ENCODE measurements at places on chromosomes 3 and 15. TPM values are rescaled to one million over a fixed set of nuclear protein-coding genes. Genes with fewer than 3 reads are reported as not detected.

PLSCR5 gene
- total RNA-seq = under 0.01 TPM

SQOR gene
- total RNA-seq = 2.9 TPM

SAMD7 gene
- not detected for total RNA-seq

ZBBX gene
- total RNA-seq = 4.9 TPM

SLC12A8 gene
- total RNA-seq = 2.4 TPM

CEP97 gene
- total RNA-seq = 72.2 TPM

TMED3 gene
- total RNA-seq = 28.5 TPM

GPR176 gene
- 31.4 TPM for total RNA-seq

- DNase-seq = no peak
Measured at GRCh38 chr3:12472000-12472610, 12.2 kb upstream of the TSEN2 start.

DNA sequence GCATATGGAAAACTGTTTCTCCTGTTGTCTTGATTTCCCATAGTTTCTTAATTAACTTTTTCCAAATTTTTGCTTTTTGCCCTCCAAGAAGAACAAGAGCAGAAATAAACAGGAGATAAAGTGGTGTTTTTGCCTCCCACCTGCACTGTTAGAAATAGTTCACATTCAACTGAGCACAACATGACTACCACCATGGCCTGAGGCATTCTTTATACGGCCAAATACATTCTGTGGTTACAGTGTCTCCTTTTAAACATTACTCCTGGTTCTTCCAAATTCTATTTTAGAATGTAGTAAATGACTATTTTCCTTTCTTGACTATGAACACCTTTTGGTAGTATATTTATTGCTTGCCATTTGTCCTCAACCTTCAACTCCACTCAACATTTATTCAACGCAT is 98.5 kb downstream of the LARS2 start:
- no peak for DNase-seq

DNA sequence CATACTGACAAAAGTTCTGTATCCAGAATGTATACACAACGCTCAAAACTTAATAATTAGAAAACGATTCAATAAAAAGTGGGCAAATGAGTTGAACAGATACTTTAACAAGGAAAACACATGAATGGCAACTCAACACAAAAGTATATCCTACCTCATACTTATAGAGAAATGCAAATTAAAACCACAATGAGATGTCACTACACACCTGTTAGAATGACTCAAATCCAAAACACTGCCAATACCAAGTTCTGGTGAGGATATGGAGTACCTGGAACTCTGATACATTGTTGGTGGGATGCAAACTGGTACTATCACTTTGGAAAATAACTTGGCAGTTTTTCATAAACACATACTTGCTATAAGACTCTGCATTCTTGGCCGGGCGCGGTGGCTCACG is 42.1 kb downstream of the PRTG start:
- DNase-seq = no peak

DNA sequence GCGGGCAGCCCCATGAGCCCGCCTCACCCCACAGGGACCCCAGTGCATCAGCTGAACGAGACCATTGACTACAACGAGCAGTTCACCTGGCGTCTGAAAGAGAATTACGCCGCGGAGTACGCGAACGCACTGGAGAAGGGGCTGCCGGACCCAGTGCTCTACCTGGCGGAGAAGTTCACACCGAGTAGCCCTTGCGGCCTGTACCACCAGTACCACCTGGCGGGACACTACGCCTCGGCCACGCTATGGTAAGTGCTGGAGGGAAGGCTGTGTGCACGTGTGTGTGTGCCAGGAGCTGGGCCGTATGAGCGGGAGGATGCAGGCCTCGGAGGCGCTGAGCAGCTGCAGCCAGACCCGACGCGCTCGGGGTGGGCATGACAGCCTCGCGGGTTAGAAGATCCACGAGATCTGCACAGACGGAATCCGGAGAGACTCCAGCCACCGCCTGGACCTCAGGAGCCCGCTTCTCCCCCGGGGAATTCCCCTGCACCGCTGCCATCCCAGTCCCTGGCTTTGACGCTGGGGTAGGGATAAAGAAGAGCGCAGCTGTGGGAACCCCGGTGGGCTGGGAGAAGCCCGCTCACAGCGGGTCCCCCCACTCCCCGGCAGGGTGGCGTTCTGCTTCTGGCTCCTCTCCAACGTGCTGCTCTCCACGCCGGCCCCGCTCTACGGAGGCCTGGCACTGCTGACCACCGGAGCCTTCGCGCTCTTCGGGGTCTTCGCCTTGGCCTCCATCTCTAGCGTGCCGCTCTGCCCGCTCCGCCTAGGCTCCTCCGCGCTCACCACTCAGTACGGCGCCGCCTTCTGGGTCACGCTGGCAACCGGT is 2.6 kb downstream of the DUOXA2 start:
- no peak for DNase-seq

DNA sequence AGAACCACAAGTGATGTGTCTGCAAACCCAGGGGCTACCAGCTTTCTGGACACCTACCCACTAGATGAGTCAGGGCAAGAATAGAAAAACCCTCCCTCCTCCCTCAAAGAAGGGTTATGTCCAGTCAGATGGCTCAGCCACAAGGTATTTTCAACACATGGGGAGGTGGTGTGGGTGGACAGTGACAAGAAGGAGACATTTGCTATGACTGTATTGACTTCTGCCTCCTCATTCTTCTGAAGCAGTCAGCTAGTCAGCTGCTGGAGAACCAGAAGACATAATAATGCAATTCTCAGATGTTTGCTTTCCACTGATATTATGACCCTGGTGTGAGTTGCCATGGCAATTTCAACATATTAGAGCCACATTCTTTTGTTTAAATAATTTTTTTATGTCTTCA is 66.7 kb upstream of the GOLGA8B start:
- no peak for DNase-seq

DNA sequence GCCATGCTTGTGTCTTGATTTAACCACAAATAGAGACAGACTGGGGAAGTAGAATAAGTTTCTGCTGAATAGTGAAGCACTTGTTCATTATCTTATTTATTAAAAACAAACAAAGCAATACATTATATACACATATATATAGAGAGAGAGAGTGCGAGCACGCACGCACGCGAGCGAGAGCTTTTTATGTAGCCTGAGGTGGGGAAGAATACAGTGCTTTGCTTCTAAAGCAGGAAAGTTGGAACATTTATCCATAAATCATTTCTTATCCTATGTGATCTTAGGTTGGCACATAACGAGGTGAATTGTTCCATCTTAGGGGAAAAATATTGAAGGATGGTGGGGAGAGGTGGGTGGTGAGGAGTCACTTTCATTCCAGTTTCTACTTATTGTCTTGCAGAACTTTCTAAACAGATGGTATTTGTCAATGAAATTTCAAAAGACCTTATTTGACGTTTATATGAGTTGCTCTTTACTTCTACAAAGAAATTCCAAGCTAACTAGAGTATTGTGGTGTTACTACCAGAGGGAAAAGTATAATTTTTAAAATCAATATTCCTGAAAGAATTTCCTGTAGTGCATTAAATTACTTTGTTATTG is 110.0 kb downstream of the ATG7 start:
- DNase-seq = no peak

DNA sequence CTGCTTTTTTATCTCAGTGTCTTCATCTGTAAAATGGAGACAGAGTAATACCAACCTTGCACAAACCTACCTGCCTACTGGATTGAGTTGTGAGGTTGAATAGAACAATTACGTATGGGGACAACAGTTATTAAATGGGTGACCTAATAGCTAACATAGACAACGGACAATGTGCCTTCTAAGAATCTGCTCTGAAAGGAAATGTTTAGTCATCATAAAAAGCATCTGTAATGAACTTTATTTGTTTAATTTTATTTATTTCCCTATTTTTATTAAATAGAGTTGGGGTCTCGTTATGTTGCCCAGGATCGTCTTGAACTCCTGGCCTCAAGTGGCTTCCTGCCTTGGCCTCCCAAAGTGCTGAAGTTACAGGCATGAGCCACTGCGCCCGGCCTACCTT is 59.2 kb upstream of the C15orf61 start:
- DNase-seq = no peak

DNA sequence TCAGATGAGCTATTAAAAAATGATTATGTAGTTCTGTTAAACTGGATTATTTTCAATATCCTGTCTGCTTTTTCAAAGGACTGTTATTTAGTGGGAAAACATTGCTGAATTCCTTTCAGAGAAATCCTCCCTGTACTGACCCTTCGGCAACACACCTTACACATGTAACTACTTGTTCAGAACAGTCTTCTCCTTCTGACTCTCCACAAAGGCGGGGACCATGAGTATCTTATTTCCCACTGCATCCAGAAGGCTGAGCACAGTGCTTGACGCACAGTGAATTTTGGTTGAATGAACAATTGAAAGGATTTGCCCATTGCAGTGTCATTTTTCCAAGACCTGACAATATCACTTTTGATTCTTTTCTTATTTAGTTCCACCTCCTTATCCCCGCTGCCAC is 23.1 kb upstream of the CFAP161 start:
- no peak for DNase-seq

GRCh38 chr3:30273304-30274072 is 332.9 kb upstream of the TGFBR2 start:
- DNase-seq = no peak

DNA sequence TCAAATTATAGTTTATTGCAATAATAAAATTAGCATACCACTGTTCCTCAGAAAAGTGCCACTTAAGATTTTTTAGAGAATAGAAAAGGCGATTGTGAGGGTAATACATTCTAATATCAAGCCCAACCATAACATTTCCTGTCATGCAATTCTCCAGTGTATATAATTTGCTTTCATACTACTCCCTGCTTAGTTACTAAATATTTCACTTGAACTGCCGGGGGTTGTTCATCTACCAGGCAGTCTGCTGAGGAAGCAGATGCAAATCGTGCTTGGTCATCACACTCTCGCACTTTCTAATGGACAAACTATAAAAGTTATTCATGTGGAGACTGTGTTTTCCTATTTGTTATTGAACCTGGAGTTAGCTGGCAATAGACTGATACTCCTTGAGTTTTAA is 645.6 kb upstream of the CBLB start:
- DNase-seq = no peak

- no peak for DNase-seq
Measured at GRCh38 chr3:19473971-19474580, 325.8 kb downstream of the KCNH8 start.

GRCh38 chr3:190401963-190402362 is 14.0 kb downstream of the CLDN16 start:
- no peak for DNase-seq

GRCh38 chr3:169218314-169218983 is 445.1 kb downstream of the MECOM start:
- no peak for DNase-seq

DNA sequence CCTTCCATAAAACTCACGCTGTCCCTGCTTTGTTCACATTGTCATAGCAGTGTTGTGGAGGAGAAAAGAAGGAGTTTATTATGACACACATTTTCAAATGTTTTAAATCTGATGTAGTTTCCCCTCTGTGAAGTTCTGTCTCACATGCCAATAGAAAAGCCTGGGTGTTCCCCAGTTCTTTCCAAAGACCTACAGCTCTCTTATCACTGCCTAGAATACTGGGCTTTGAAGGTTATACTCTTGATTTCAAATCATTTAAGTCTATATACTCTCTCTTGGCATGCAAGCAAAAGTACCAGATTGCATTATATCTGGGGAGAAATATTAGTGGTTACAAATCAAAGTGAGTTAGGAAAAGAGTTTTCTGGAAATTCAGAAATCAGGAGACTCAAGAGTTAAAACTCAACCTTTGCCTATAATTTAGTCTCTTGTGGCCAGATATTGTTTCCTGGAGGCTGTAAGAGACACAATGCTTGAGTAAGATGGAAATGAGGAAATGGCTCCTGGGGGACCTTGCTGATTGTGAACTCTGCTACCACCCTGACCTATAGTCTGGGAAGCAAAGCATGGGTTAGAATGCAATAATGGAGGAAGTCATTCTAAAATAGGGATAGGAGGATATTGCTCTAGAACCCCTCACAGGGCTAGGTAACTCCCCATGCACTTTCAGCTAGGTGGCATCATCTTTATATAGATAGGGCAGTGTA is 182.8 kb downstream of the KCNAB1 start:
- DNase-seq = no peak

DNA sequence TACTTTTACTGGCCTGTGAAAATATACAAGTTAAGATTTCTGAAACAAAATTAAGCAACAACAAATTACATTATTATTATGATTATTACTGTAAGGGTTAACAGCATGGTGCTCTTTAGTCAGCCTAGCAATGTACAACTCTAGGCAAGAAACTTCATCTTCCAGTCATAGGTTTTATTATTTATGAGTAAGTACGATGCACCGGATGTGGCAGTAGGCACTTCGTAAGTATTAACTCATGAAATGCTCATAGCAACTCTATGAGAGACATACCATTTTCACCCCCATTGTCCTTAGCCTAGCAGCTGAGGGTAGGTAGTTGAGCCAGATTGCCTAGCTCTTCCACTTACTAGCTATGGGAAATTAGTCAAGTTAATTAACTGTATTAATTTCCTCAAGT is 68.0 kb upstream of the PTPRG start:
- DNase-seq = no peak

- no peak for DNase-seq
Measured at GRCh38 chr3:153070511-153070868, 91.5 kb upstream of the RAP2B start.

DNA sequence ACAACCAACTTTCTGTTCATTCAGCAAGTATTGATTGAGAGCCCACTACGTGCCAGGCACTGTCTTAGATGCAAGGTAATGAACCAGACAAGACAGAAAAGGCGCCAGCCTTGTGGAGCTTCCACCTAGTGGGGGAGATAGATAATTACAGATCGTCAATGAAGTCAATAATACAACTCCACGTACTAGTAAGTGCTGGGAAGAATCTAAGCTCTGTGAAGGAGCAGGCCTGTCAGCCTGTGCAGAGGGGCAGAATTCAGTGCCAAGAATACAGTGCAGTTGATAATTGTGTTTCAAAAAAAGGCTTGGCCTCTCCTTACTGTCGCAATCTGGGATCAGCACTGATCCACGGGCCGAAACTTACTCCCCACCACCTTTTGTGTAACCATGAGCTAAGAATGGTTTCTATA is 186.3 kb downstream of the FEZF2 start:
- no peak for DNase-seq

- DNase-seq = no peak
Measured at GRCh38 chr3:184812662-184813042, 686 bp downstream of the VPS8 start.

DNA sequence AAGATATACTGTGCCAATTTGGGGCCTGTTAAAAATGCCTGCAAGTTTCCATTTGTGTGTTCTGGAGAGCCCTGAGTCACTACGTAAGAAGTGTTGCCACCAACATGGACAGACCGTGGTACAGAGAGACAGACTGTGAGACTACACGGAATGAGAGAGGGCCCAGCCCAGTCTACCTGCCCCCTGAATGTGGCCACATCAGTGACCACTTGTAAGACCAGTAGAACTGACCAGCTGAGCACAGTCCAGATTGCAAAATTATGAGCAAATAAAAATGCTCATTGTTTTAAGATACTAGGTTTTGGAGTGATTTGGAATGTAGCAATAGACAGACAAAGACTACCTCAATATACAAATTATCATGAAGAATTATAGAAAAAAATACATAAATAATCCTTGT is 42.0 kb downstream of the ATR start:
- DNase-seq = no peak

DNA sequence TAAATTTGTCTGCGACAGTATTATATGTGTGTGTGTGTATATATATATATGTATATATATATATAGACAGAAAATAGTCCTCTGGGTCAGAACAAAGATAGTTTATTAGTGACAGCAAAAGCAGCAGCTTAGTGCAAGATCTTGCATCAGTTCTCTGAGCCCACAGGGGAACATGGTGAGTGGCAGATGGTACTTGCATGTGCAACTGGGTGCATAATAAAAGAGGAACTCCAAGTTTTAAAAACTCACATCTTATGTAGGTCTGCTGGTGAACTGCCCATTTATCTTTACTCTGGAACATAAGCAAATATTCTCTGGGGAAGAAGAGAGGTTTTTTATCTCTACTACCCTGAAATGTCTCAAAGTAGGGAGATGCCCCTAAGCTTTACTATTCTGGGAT is 276.4 kb downstream of the POLQ start:
- no peak for DNase-seq

All from frontal cortex (tissue), 4 donors.